WTC11 (cell line): ENCODE measurements at places on chromosomes 2 and 18.

DNA sequence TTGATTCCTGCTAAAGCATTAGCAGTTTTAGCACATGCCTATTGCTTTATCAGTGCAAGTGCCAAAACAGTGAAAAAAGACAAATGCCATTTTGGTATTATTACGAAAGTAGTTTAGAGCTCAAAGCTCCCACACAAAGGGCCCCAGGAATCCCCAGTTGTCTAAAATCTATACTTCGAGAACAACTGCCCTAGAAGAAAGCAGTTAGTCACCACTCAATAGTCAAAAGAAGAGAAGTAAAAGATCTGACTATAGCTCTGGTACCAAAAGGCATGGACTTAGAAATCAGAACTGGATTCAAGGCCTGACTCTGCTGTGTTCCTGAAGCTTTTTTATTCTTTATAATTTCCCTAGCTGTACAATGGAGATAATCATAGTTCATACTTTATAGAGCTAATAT, 21.8 kb downstream of the SCN3A start:
- DNase-seq = no peak

GRCh38 chr18:78727877-78728783, 251.5 kb upstream of the SALL3 start:
- no peak for DNase-seq

DNA sequence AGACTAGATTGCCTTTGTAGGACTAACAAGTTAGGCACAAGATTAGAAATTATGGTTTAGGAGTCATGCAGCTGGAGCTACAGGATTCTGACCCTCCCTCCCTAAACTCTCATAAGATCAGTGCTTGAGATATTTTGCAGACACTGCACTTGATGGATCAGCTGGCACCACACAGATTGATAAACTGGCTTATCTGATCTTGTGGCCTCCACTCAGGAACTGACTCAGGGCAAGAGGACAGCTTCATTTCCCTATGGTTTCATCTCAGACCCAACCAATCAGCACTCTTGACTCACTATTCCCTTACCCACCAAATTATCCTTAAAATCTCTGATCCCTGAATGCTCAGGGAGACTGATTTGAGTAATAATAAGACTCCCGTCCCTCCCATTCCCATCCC, 152.3 kb downstream of the DIS3L2 start:
- no peak for DNase-seq

GRCh38 chr2:203559641-203560040, 24.5 kb upstream of the RAPH1 start:
- DNase-seq = no peak

DNA sequence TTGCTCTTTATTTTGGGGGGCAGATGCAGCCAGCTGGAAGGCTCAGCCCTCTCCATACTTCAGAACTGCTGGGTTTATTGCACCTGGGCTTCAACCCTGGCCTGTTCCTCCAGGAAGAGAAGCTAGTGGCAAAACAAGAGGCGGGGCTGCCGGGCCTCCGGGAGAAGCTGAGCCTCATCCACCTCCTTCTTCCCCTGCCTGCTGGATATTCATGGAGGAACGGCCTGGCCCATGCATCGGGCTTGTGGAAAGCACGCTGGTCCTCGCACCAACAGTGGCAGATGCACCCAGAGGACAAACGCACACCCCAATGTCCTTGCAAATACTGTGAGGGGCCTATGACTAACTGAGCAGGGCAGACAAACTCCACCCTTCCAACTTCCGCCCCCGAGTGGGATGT, 30.6 kb downstream of the FAM178B start:
- DNase-seq = no peak

GRCh38 chr18:11274144-11274794, 124.9 kb upstream of the PIEZO2 start:
- DNase-seq = no peak

DNA sequence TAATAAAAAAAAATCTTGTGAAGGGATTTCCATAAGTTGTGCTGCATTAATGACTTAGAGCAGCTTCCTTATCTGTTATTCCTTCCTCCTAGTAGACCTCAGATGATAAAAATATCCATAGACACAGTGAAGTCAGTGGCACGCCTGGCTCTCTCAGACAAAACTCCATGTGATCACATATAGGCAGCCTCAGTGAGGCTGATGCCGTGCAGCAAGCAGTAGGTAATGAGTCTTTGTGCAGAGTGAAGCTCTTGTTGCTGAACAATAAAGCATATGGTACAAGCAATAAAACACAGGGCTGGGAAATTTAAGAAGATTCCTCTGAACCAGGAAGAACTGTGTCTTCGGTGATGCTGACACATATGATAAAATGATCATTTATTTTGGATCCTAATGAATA, 102.7 kb downstream of the CSRNP3 start:
- no peak for DNase-seq

DNA sequence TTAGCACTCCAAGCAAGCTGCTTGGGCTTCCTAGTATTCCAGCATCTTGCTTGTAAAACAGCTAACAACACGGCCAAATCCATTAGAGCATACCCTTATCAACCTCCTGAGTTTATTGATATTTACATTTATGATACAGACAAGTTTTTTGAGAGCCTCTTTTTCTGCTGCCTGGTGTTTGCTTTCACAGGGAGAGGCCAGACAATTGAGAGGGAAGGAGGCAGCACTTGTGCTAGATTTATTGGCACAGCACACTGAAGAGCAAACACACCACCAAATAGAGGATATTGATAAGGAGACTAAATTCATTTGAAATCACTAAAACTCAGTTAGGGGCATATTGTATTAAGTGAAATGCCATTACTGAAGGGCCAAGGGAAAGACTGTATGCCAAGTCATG, 1142.3 kb upstream of the FANCL start:
- DNase-seq = no peak

DNA sequence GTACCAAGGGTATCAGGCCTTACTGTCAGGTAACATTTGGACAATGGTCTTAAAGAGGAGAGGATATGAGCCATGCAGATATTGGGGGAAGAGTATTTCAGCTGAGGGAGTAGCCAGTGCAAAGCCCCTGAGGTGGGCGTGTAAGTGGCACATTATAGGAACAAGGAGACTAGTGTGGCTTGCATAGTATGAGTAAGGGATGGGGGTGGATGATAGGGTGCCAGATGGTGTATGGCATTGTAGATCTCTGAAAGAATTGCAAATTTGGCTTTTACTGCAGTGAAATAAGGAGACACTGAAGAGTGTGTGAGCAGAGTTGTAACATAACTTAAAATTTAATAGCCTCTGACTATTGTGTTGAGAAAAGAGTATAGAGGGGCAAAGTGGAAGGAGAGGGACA, 244.0 kb downstream of the PDE11A start:
- DNase-seq = no peak

DNA sequence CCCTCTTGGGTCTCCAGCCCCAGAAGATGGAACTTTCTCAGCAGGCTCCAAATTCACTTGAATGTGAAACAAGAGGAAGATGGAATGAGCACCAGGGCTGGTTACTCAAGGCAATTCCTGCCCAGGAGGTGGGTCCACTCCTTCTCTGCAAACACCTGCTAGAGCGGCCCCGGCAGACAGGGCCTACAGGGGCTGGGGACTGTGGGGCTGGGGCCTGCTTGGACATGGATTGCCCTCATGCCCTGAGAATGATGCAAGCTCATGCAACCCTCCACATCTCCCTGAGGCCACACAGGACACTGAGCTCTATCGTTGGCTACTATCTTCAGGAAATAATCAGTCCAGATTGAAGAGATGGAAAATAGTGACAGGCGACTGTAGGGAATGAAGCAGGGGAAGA, 39.1 kb downstream of the TFCP2L1 start:
- DNase-seq = no peak

DNA sequence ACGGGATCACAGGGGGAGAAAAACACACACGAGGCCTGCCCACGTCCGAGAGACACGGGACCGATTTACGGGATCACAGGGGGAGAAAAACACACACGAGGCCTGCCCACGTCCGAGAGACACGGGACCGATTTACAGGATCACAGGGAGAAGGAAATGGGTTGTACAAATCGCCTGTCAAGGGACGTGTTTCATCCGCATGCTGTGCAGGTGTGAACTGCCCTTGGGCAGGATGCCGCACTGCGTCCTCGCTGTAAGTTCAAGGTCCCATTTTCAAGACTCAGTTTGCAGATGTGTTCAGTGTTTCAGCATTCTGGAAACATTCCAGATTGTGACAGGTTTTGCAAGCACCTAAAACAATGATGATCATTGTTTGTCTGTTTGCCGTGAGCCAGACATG, 2.3 kb upstream of the KCNG2 start:
- DNase-seq = no peak

GRCh38 chr2:118848381-118849225, 1.2 kb upstream of the EN1 start:
- DNase-seq = no peak

- no peak for DNase-seq
Measured at GRCh38 chr2:75476761-75477160, 84.0 kb downstream of the EVA1A start.

- DNase-seq = no peak
Measured at GRCh38 chr2:43170405-43171105, 55.9 kb downstream of the ZFP36L2 start.

- DNase-seq = no peak
Measured at GRCh38 chr2:227813562-227814353, at the start of gene CCL20. TSS of gene CCL20 (plus strand) at chr2:227813842. CDS start at chr2:227813912, 70 bp downstream.

DNA sequence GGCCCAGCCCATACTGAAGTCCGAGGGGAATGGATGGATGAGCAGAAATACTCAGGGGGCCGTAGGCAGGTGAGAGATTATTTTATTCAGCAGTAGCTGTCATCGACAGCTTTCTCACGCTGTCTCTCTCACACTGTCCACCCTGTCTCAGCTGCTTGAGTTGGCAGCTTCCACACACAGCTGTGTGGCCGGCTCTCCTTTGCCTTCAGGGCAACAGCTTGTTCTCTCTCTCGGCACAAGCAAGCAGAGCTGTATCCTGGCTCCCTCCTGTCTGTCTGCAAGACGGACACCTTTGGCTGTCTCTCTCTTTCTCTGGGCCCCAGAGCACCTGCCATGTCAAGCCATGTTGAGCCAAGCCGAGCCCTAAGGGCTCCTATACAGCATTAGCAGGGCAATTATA, 9.8 kb upstream of the PAPOLG start:
- DNase-seq = no peak

DNA sequence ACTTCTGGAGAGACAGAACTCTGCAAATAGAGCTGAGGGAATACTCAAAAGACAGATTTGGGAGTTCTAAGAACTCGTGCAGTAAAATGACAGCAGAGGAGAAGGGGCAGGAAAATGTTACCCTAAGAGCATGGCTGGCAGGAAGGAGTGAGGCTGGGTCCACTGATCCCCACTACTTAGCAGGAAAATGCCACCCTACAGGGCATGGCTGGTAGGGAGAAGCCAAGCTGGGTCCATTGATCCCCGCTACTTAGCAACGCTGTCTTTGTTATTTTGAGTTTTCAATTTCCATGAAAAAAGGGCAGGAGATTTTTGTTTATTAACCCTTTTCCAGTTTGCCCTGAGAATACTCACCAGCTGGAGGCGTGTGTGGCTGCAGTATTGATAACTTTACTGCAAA, 100.3 kb upstream of the TMEM200C start:
- DNase-seq = no peak

GRCh38 chr2:239252801-239253200, 148.0 kb downstream of the HDAC4 start:
- no peak for DNase-seq

GRCh38 chr2:120613742-120614571, 121.7 kb upstream of the GLI2 start:
- no peak for DNase-seq

DNA sequence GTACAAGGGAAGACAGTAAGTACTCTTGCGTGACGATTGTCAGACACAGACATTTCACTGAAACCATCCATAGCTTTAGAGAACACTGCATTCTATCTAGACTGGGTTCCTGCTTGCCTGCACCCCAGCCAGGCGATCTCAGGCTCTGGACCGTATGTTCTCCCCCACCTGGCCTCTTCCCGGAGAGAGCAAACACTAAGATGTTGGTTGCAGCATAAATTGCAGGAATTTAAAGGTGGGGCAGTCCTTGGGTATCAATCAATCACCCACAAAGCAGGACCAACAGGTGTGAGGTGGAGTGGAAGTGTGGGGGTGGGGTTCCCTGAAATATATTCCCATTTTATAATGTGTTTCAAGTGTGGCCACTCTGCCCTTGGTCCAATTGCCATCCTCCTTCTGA, 103.6 kb upstream of the TGFA start:
- DNase-seq = no peak

GRCh38 chr18:23243178-23243577, 107.9 kb downstream of the CABLES1 start:
- peak; percentile 41 for DNase-seq

GRCh38 chr2:64635976-64636911, 17.5 kb downstream of the SERTAD2 start:
- no peak for DNase-seq

GRCh38 chr2:88283886-88284592, 113.9 kb downstream of the THNSL2 start:
- DNase-seq = peak; percentile 20

GRCh38 chr18:4236940-4237663, 218.0 kb downstream of the DLGAP1 start:
- no peak for DNase-seq

- no peak for DNase-seq
Measured at GRCh38 chr2:169082995-169083394, 13.6 kb downstream of the DHRS9 start.

GRCh38 chr2:231714639-231715498, 6.5 kb downstream of the PTMA start:
- peak; percentile 96 for DNase-seq

DNA sequence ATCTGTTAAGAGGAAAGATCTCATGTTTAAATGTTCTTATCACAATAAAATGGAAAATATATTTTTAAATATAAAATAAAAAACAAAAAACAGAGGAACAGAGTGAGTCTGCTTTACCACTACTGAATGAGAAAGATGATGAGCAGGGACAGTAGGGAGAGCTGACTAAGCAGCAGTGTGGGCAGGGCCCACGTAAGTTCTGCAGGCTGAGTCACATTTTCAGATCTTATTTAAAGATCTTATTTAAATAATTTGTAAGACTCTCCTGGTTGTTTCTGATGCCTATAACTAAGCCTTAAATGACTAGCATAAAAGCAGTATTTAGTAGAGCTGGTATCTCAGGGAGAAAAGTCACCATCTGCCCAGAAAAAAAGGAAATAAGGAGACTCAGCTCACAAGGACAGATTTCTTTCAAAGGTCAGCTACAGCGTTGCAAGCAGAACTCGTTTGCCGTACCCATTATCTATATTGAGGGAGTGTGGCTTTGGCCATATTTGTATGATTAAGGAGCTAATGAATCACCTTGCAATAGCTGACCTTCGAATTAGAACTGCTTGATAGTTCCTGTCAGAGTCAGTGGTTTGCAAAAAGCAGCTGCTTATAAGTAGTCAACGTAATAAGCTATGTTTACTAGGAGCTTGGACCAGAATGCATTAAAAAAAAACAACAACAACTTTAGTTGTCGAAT, 322.1 kb upstream of the CHAC2 start:
- no peak for DNase-seq

- no peak for DNase-seq
Measured at GRCh38 chr18:74050807-74051206, 96.8 kb downstream of the FBXO15 start.

GRCh38 chr18:7548721-7549120, 18.4 kb upstream of the PTPRM start:
- no peak for DNase-seq

- no peak for DNase-seq
Measured at GRCh38 chr2:84631047-84631446, 114.7 kb downstream of the DNAH6 start.
